ENCODE measurements at places on chromosomes 4 and X. TPM values are rescaled to one million over a fixed set of nuclear protein-coding genes. Genes with fewer than 3 reads are reported as not detected.

GRCh38 chr4:88225232-88226105, 58.9 kb downstream of the PPM1K start:
- no peak for DNase-seq

DNA sequence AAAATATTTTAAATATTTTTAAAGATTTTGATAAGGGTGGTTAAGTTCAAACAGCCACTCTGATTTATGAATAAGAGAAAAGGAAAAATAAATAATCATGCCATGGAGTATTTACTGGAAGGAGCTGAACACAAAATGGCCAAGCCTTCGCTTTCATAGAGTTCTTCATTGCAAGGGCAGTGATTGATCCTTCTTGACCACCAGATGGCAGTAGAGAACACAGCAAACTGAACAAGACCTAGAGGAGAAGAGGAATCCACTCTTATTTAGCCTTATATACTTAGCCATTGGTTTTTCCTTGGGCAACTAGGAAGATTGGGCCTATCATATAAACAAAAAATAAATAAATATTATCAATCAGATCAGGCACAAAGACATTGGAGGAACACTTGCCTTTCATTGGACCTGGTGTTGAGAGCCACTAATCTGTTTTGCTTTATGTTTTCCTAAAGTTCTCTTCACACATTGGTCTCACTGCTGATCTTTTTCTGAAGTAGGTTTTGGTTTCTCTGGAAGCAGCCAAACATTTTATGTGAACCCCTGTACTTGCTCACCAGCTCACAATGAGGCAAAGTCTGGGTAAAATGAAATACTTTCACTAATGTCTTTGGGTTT, 58.1 kb upstream of the PARM1 start:
- DNase-seq, result peak; percentile 79

DNA sequence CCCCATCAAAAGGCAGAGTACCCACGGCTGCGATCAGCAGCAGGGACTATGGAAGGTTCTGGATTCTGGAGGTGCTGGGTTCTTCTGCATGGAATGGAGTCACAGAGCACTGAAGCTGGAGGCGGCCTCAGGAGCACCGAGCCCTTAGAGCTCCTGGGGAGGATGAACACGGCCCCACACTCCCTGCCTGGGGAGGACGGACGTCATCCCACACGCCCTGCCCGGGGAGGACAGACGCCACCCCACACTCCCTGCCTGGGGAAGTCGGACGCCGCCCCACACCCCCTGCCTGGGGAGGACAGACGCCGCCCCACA, 9.9 kb downstream of the LRPAP1 start:
- DNase-seq, result no peak

GRCh38 chr4:68193194-68193593, 52.3 kb downstream of the TMPRSS11B start:
- no peak for DNase-seq

Gene GYPE
- total RNA-seq, result not detected
